ENCODE measurements at places on chromosomes 4 and X.

DNA sequence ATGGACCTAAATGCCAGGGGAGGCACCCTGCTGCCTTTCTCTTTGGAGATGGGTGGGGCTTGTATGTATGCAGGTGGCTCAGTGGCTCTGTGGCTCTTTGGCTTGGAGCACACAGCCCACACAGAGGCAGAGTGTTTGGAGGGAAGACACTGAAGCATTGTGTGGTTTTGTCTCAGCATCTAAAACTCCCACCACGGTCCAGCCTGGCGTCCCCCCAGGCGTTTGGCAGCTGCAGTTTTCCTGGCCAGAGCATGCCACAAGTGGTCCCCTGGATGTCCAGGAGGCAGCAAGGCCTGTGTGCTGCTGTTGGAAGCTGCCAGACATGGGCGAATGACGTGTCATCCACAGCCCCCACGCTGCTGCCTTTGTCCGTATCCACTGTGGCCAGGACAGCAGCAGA lies 32.2 kb upstream of the PSAPL1 start:
- no peak for DNase-seq

DNA sequence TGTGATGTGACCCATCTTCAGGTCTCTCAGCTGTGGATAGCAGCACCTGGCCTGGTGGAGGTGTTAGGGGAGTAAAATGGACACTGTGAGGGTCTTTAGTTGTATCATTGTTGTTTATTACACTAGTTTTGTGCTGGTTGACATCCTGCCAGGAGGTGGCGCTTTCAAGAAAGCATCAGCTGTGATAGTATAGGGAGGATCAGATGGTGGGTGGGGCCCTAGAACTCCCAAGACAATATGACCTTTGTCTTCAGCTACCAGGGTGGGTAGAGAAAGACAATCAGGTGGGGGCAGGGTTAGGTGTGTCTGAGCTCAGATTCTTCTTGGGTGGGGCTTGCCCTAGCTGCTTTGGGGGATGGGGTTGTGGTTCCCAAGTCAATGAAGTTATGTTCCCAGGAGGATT lies 162.8 kb downstream of the PPP1R2C start:
- DNase-seq = no peak

- DNase-seq = no peak
These were observed 45.7 kb downstream of the GPAT3 start for GRCh38 chr4:83581411-83582288.

DNA sequence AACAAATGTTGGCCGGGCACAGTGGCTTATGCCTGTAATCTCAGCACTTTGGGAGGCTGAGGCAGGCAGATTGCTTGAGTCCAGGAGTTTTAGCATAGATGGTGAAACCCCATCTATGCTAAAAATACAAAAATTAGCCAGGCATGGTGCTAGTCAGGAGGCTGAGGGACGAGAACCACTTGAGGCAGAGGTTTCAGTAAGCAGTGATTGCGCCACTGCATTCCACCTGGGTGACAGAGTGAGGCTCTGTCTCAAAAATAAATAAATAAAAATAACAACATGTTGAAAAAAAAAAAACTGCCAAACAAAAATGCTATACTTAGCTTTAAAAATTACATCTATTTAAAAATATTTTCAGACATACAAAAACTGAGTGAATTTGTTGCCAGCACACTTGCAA lies 374.2 kb upstream of the SMIM31 start:
- no peak for DNase-seq

- DNase-seq = peak; percentile 4
These were observed 1.4 kb downstream of the CXXC4 start for GRCh38 chr4:104493081-104493831.

GRCh38 chrX:72609313-72609712 lies 36.7 kb upstream of the HDAC8 start:
- no peak for DNase-seq

DNA sequence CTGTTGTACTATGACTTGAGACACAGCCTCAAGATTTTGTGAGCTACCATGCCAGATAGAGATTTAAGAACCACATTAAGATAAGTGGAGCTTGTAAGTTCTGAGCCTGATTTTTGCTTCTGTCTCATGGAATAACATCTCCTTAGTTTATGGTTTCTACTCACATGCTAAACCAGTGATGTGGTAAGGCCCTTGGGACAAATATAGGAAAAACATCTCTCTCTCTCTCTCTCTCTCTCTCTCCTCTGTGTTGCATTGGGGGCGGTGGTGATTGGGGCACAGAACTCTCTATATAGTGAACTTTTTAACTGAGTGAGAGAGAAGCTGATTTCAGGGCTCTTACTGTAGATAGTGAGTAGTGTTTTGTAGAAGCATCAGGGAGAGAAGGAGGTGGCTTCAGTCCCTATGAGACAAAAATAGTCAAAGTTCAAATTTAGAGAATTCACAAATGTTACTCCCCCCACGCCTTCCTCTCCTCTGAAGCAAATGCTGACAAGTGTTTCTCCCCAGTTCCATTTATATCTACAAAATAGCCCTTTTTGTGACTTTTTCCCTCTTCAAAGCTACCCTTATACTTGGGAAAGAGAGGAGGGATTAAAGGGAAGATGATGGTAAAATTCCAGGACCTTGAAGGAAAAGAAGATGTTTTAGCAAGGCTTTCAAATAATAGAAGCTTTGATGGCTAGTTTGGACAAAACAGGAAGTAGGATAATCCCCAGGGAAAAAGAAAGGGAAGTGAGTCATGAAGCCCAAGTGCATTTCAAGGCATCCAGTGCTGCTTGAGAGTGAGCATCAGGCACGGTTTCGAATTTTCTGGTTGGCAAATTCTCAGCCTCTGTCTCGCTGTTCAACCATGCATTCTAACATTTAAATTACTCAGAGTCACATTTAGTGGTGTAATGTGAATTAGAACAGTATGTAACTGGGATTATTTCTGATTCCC lies 134.3 kb upstream of the AP1S2 start:
- DNase-seq = no peak
